Thoracic aorta (tissue), 2 donors: ENCODE measurements at places on chromosomes 3 and 15. TPM values are rescaled to one million over a fixed set of nuclear protein-coding genes. Genes with fewer than 3 reads are reported as not detected.

The POLQ gene
- 0.68 TPM for total RNA-seq

The GABRB3 gene
- 2.0 TPM for total RNA-seq

The PRTG gene
- total RNA-seq: 3.0 TPM

- DNase-seq: no peak
Measured at GRCh38 chr3:43971486-43971885, 270.2 kb upstream of the TOPAZ1 start.

DNA sequence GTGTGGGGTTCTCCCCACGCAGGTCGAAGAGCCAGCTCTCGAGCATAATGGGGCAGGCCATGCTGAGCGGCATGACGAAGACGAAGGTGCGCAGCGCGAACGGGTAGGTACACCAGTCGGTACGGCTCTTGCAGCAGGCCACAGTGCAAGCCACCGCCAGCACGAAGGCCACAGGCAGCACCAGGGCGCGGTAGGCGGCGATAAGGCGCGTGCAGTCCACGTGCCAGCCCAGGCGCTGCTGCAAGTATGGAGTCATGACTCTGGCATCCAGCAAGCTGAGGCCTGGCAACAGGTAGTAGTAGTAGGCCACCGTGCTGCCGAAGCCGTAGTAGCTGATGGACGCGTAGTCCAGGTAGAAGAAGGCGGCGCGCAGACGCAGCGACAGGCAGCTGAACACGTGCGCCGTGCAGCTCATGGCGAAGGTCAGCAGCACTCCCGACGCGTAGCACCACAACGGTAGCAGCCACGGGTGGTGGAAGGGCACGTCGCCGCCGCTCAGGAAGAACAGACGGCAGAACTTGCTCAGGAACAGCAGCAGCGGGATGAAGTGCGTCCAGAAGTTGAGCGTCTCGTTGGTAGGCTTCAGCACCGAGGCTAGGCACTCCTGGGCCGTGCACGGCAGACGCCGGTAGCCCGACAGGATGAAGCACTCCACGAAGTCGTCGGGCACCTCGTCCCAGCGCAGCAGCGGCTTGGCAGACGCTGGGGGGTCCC is 797 bp downstream of the PAQR9 start:
- no peak for DNase-seq

The CCDC54 gene
- not detected for total RNA-seq

GRCh38 chr3:45236964-45237363 is 10.9 kb upstream of the TMEM158 start:
- no peak for DNase-seq

The DPPA4 gene
- not detected for total RNA-seq

The CLDN18 gene
- not detected for total RNA-seq

The RAD51 gene
- total RNA-seq: 0.27 TPM

GRCh38 chr3:111414531-111414930 is 127.5 kb upstream of the CD96 start:
- DNase-seq: no peak

DNA sequence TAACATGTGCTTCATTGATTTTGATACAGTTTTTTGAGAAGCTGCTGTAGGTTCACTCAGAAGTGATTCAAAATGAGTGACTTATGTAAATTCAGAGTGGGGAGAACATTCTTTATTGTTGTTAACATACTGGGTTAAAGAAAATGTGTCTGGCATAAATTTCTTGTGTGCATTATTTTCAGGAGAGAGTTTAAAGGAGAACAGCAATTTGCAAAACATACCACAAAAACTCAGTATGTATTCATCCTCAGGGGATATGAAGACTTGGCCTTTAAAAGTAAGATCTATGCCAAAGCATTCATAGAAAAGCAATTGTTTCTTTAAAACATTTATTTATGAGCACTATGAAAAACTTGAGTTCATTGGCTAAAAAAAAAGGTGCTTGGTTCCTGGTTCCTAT is 1089.8 kb downstream of the ROBO2 start:
- DNase-seq: no peak

DNA sequence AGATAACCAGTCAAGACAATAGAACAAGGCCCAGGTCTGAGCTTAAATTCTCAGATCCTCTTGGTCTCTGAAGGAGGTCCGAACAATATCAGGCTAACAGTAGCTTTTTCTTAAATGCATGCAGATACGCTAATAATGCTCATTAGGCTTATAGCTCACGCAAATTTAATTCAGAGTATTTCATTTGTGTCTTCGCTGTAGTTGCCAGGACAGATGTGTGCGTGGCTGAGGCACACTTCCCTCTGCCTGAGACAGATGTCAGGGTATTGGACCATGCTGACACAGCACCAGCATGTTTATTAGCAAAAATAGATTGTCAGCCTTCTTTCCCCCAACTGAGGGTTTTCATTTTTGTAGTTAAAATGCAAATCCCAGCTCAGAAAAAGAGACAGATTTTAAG is 102.9 kb upstream of the BFSP2 start:
- no peak for DNase-seq

DNA sequence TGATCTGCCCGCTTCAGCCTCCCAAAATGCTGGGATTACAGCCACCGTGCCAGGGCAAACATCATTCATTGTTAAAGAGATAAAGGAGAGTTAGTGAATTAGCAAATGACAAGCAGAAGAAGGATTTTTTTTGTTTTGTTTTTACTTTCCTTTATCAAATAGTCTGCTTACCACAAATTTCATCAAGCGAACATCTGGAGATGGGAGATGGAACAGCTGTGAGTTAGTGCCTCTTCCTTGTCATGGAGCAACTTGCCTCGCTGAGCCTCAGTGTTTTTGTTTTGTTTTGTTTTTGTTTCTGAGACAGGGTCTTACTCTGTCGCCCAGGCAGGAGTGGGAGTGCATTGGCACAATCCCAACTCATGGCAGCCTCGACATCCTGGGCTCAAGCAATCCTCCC is 15.9 kb downstream of the ZNF860 start:
- DNase-seq: no peak

- no peak for DNase-seq
Measured at GRCh38 chr15:40769274-40770146, at the start of gene C15orf62. TSS of gene C15orf62 (plus strand) at chr15:40769980. CDS start at chr15:40770496, 516 bp downstream.

GRCh38 chr3:158743664-158744566 is 11.7 kb upstream of the RARRES1 start:
- no peak for DNase-seq

The MRAS gene
- 62.3 TPM for total RNA-seq

- DNase-seq: no peak
Measured at GRCh38 chr15:44541282-44541958, 4.5 kb downstream of the EIF3J start.

The RHOV gene
- not detected for total RNA-seq

- no peak for DNase-seq
Measured at GRCh38 chr15:63369296-63369695, 12.3 kb downstream of the CA12 start.

GRCh38 chr15:101444807-101445508 is 44.5 kb downstream of the PCSK6 start:
- DNase-seq: no peak
